Stimulated activated CD8-positive, alpha-beta memory T cell treated with anti-CD3 and anti-CD28 coated beads, Interleukin-4, amount 100 ng/mL, for 24 hours (primary cell): ENCODE measurements at places on chromosomes 3 and 15.
A peak's percentile ranks its signal among the peaks of the same experiment; 100 is the strongest.

GRCh38 chr3:28575746-28576613 is 227.4 kb upstream of the AZI2 start:
- no peak for DNase-seq

DNA sequence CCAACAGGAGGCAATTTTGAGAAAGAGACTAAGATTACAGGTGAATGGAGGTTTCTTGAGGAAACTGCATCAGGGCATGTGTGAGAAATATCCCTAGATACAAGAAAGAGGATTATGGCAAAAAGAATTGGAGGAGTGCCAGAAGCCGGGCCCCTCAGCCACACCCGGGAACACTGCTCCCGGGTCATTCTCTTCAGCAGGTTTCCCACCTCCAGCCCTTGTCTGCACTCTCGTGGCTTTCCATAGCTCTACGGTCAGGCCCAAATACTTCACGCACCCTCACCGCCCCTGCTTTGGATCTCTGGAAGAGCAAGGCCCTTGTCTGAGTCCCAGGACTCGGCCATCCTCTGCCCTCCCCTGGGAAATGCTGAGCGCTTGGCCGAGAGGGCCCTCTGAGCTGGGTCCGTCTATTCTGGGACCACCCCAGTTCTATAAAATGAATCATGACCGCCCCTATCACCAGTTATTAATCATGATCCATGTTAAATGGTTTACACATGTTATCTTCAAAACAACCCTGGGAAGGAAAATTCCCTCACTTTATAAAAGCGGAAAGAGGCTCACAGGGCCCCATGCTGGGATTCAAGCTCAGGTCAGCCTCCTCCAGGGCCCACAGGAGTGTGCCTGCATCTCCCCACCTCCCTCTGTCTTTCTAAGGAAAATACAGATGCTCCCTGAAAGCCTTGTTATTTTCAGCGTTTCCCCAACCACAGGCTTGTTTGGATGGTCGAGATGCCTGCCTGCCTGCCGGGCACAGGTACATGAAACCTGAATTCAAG is 38.8 kb upstream of the SPTBN5 start:
- no peak for DNase-seq

GRCh38 chr3:112604536-112604935 is 36.4 kb downstream of the CCDC80 start:
- DNase-seq = no peak

- no peak for DNase-seq
These were observed 30.2 kb upstream of the VPS8 start for GRCh38 chr3:184781801-184782200.

DNA sequence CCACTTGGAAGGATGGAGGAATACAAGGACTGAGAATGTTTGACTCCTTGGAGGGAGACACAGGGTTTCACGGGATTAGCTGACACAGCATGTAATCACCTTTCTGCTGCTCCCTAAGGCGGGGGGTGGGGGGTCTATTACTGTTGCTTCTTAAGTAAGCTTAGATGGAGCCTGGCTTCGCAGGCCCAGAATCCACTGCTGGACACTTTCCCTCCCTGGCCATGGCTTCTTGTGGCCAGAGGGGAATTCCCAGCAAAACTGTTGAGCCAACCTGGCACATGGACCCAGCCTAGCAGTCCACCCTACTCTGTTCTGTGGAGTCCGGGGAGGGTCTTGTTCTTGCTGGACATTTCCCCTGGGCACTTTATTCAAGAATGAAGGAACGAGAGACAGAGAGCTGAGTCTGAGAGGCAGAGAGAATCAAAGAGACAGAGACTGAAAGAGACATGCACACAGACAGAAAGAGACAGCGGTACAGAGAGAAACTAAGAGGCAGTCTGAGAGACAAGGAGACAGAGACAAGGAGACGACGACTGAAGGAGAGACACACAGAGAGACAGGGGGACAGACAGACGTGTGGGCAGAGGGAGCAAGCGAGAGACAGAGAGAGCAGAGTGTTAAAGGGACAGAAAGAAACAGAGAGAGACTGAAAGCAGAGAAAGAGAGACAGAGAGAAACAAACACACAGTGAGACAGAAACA is 55.6 kb upstream of the DLG1 start:
- DNase-seq = no peak

DNA sequence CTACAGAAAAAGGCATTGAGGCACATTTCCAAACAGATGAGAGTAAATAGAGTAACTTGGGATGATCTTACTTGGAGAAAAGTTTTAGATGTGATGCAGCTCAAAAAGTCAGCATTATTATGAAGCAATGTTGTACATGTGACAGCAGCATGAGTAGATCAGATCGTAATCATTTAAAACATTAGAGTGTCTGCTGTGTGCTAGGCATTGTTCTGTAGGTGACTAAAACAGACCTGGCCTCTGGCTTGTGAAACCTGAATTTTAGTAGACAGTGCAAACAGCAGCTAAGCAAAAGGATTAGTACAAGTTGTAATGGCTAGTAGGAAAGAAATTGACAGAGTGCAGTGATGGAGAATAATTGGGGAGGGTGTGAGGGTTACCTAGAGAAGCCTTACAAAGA is 15.1 kb downstream of the UBE2E1 start:
- DNase-seq = no peak

DNA sequence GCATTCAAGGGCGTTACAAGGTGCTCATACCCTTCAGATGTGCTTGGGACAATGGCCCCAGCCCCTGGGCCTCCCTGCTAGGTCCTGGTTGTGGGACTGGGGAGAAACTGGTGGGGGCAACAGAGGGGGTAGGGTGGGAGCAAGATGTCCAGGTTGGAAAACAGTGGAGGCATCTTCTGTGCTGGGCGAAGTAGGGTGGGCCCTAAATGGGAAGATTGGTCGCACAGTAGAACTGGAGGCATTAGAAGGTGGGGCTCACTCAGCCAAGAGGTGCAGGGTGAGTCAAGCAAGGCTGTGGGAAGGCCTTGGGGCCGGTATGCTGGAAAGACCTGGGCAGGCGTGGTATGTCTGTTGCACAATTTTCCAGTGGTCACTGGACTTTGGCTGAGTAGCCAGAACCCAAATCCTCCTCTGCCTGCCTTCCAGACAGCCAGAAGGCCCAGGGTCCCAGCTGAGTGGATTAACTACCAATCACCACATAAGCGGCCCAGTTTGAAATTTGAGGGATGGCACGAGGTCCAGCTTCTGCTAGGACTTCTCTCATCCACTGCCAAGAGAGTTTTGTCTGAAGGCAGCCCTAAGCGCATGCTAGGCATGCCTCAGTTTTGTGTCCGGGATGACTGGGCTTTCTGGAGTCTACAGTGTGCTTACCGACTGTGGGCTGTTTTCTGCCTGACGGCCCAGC is 74.5 kb downstream of the LSM3 start:
- no peak for DNase-seq

GRCh38 chr15:90893175-90894090 is 9.1 kb downstream of the FES start:
- DNase-seq = no peak

DNA sequence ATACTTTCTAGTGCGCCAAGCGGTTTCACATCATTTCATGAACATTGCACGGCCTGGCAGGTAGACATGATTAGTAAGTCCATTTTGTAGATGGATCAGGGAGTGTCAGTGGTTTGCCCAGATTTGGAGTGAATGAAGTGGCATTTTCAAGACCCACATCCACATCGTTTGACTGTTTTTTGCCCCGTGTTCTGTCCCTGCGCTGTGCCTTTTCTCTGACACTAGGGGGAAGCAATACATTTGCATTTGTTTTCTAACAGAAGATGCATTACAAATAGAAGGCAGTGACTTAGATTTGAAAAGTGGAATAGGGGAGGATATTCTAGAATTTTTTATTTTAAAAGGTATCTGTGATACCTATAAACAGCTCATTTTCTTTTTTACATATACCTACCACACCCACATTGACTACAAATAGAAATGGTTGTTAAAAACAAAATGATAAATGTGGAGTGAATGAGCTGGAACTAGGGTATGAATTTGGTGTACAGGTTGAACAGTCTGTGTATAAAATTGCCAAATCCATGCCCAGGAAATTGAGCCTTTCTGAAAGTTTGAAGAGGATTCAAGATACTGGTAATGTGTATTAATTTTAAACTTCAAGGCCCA is 98.0 kb downstream of the USP13 start:
- DNase-seq = no peak

- no peak for DNase-seq
These were observed 558.5 kb upstream of the CFAP20DC start for GRCh38 chr3:59608356-59608755.

GRCh38 chr3:125150525-125151441 is 61.8 kb downstream of the SLC12A8 start:
- DNase-seq = peak; percentile 48

DNA sequence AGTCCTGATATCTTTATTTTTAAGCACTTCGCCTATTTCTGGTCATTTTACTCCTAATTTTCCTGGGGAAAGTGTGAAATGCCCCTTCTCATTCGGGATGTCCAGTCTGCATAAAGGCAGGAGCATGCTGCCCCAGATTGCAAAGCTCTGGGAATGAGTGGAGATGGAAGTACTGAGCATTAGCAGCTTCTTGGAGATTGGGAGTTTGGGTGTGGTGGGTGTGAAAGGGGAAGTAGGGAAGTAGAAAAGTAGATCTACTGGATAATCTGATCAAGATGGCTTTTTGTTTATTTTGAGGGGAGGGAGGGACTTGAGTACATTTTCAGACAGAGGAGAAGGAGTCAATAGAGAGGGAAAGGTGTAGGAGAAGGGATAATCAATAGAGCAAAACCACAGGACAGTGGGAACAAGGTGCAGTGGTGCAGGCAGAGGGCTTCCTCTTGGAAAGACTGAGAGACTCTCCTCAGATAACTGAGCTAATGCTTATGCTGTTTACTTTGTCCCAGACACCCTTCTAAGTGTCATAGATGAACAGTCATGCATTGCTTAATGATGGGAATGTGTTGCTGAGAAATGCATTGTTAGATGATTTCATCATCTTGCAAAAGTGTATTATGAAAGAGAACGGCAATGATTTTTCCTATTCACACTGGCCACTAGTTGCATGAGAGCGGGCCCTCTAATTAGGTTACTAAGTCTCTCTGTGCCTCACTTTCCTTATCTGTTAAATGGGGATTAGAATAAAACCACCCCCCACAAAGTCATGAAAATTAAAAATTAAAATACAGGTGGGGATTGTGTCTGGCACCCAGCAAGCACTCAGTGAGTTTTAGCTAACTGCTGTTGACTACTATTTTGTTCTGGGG is 45.5 kb downstream of the PHLDB2 start:
- no peak for DNase-seq
